Activated CD8-positive, alpha-beta memory T cell treated with anti-CD3 and anti-CD28 coated beads, Interleukin-2, amount 50 U/mL, for 48 hours (primary cell): ENCODE measurements at places on chromosomes 12 and 14.
A peak's percentile ranks its signal among the peaks of the same experiment; 100 is the strongest.

DNA sequence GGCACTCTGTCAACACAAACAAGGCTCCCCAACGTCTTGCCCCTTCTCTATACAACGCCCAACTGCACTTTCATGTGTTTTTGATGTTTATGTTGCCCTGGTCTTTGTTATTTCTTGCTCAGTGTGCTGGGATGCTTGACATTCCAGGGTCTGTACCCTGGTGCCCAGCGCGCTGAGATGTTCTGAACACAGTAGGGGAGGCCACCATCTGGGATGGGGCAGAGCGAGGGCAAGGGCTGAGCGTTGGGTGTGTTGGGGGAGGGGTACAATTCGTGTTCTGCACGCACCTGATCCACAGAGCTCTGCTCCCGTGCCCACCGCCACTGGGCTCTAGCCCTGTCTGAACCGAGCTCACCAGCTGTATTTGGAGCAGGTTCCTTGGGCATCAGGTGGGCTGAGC, 52.9 kb downstream of the ISCA2 start:
- no peak for DNase-seq

GRCh38 chr12:15732341-15733061, 56.7 kb downstream of the EPS8 start:
- no peak for DNase-seq

DNA sequence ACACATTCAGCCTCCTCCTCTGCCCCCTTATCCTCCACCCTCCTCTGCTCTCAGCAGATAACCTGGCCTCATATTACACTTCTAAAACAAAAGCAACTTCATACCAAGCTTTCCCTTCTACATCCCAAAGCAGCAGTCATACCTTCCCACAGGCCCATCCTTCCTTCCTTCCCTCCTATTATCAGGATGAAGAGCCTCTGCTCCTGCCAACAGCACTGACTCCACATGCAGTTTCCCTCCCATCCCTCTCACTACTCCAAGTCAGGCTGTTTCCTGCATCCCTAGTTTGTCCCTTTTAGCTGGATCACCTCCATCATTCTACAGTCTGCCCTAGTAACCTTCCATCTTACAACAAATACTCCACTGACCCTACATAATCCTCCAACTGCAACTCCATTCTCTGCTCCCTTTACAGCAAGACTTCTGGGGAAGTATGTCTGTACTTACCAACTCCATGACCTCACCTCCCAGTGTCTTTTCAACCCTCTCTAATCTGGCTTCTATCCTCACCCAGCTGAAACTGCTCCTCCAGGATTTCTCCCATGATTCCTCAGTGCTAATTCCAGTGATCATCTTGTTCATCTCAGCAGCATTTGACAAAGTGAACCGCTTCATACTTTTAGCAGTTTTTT, 4.9 kb upstream of the YEATS4 start:
- no peak for DNase-seq

- DNase-seq = no peak
Observed at GRCh38 chr12:704516-705242, 41.4 kb upstream of the NINJ2 start.

DNA sequence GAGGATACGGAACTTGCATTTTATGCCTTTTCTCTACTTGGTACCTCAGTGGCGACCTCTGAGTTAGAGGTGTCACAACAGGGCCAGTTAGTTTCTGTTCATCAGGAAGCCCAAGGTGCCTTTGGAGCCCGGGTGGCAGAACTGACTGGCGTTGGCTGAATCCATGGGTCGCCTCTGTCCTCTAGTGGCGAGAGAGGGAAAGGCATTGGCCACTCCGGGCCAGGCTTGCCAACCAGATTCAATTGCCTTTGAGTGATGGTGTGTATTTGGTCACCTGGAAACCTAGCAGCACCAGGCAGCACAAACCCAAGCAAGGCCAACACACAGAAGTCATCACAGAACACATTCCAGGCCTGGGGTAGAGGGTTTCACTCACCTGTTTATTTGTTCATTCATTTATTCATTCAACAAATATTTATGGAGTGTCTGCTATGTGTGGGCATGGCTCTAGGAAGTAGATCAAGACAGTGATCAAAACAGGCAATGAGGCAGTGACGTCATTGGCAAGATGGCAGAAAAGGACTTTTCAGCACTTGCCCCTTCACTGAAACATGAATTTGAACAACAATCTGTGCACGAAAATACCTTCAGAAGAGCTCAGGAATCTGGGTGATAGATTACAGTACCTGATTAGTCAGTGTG, 40.5 kb upstream of the KCNA5 start:
- DNase-seq = peak; percentile 70

GRCh38 chr12:57965766-57966165, 24.4 kb downstream of the ATP23 start:
- DNase-seq = no peak

DNA sequence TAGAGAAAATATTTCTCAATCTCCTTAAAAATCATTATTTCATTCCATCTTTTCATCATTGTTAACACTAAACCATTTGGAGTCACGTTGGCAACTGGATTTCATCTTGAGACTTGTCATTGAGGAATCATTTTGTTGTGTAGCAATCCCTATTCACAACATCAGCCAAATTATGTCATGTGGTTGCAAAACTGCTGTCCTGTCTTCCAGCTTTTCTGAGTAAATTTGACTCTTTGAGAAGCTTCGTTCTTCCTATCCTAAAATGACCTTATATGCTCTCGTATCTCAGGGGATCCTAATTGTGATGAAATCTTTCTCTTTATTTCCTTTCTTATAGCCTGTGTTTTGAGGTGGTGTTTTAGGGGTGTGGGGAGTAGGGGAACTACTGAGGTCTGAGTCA, 30.6 kb upstream of the KICS2 start:
- DNase-seq = no peak

- no peak for DNase-seq
Observed at GRCh38 chr12:57657744-57658143, 24.7 kb upstream of the B4GALNT1 start.

DNA sequence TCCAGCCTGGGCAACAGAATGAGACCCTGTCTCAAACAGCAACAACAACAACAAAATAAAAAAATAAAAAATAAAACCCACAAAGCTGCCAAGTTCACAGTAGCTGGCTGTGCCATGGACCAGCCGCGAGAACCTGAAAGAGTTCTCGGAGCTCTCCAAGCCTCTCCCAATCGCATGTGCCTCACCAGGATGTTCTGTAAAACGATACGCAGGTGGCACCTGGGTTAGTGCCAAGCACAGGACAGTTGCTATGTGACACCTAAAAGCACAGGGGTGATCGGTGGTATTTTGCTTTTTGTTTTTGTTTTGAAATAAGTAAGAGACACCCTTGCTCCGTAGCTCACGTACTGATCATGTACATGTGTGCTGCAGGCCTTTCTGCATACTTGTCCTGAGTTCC, 52.4 kb downstream of the RFLNA start:
- no peak for DNase-seq

DNA sequence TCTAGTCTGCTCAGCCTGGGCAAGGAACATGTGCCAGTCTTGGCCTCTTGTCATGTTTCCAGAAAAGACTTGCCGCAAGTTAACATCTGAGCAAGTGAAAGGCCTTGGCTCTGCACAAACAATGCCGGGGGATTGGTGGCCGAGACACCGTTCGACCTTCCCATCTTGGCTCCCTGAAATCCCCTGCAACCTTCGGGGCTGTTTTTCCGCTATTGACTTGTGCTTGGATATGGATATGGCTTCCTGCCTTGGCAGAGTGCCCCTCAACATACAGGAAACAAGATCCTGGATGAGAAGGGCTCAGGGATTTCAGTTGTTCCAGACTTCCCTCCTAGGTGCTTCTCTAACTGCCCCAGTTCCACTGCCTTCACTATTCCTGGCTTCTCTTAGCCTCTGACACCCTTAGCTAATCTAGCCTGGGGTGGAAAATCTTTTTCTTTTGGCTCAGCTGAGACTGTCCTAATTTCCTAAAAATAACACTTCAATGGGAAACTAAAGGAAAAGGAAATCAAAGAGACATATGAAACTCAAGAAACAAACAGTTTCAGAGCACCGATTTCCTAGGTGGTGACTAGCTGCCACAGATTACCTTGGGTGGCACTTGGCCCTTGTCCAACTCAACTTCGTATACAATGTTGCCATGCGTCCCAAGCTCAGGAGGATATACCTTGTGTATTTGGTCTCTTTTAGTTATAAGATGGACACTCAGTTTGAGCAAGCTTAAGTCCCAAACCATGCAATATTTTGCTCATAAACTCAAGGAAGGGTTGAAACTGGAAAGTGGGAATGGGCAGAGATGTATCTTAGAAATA, 33.9 kb downstream of the RDH12 start:
- DNase-seq = no peak

- DNase-seq = no peak
Observed at GRCh38 chr12:40020261-40020691, 85.6 kb downstream of the SLC2A13 start.

DNA sequence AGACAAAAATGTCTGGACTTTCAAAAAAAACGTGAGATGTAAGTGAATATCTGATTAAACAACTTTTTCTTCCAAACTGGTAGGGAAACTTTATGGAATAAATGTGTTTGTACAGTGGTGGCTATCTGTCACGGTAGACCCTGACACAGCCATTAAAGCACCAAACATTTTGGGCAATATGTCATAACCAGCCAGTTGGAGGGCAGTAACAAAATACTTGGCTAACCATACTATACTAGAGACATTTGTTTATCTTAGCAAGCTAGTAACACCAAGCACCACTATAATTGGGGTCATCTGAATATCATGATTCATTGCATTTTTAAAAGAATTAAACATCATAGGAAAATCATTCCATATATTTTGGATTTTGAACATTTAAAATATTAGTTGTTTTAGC, 6.0 kb upstream of the MYF6 start:
- no peak for DNase-seq

- DNase-seq = no peak
Observed at GRCh38 chr14:24845851-24846250, 204.1 kb downstream of the STXBP6 start.

GRCh38 chr14:24053548-24054323, 1.9 kb downstream of the CARMIL3 start:
- DNase-seq = peak; percentile 51

GRCh38 chr12:17810399-17810798, 279.6 kb downstream of the RERGL start:
- no peak for DNase-seq

GRCh38 chr12:14842315-14842714, 1.0 kb downstream of the ART4 start:
- no peak for DNase-seq

DNA sequence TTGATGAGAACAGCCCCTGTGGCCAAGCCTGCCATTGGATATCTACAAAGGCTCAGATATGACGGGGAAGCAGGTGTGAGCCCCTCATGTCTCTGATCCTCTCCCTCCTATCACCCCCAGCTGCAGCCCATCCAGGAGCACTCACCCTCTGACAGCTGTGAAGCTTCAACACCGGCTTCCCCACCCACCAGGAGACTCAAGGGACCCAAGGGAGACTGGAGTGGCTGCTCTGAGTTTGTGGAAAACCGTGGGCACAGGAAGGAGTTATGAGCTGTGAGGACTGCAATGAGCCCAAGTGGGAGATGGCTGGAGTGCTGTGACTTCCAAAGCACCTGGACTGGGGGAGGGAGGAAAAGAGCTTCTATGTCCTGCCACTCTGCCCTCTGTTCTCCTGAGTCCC, 7.9 kb downstream of the IFI27L2 start:
- no peak for DNase-seq

GRCh38 chr14:50744231-50744630, 76.1 kb upstream of the SAV1 start:
- DNase-seq = no peak

DNA sequence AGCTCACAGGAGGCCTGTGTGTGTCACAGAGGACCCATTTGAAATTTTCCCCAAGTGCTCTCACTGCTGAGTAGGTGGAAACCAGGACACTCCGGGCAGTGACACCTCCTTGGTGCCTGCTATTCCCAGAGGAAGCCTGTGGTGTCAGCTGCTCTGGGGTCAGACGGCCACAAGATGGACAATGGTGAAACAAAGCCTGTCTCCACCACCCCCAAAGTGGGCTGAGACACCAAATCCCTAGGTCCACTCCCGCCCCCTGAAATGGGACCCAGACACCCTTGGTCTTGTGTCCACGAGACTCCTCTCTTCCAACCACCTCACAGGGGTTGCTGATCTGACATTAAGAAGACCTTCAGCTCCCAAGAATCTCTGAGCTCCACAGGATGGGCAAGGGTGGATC, 7.0 kb downstream of the KCNH3 start:
- DNase-seq = no peak

- no peak for DNase-seq
Observed at GRCh38 chr12:124233846-124234640, 60.9 kb upstream of the RFLNA start.

- no peak for DNase-seq
Observed at GRCh38 chr14:74619672-74620131, 7.7 kb upstream of the LTBP2 start.

DNA sequence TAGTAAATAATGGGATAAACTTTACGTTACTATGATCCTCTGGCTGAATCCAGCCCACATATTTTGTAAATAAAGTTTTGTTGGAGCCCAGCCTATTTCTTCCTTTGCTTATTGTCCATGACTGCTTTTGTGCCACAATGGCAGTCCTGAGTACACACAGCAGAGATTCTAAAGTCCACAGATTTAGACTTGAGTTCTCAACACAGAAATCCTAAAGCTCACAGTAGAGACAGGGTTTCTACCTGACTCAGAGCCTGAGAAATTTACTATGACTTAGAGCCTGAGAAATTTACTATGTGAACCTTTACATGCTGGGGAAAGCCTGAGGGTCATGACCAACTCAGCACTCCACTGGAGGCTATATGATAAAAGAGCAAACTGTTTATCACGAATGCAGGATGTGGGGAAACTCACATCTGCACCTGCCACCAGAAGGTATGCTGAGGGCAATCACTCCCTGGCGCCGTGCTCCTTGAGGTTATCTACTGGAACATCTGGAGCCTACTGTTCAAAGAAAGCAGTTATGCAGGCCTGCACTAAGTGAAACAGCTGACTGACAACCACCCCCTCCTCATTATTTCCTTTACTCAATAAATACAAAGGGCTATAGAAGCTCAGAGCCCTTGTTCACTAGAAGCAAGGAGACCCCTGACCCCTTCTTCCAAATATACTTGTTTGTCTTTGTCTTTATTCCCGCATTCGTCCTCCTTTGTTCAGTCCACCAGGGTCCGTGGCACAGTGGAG, 52.6 kb upstream of the BICD1 start:
- DNase-seq = no peak

DNA sequence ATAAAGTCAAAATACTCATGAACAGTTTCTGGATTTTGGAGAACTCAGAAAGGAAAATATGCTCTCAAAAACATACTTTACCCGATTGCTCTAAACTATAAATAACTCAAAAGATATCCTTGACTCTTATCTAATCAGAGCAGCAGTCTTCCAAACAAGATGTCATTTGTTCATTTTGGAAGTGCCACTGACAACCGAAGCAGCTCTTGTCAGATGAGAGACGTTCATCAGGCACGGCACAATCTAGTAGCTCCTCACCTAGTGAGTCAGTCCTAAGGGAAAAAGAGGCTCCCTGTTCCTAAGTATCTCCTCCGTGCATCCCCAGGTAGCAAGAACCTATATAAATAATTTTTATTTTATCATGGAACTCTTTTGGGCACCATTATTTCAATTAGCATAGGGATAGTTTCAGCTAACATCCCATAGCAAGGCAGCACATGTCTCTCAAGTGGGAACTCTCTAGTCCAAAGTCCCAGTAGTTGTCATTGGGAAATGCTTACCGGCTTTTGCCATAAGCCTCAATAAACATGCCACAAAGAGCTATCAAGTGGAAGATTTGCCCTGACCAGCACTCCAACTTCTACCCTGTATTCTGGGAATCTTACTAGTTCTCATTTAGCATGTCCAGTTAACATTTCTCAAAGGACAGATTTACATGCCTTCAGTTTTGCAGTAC, 14.1 kb upstream of the TMEM263 start:
- DNase-seq = no peak
